ENCODE measurements at places on chromosomes 2 and 18. TPM values are rescaled to one million over a fixed set of nuclear protein-coding genes. Genes with fewer than 3 reads are reported as not detected.

Gene SPATA3
- total RNA-seq, result not detected

Gene CD8B2
- total RNA-seq, result not detected

Gene CUL3
- 88.3 TPM for total RNA-seq

Gene CHN1
- total RNA-seq, result 2.2 TPM

Gene CASP10
- 28.0 TPM for total RNA-seq

Gene CCDC178
- total RNA-seq, result not detected

Gene BCL11A
- total RNA-seq, result 27.1 TPM

Gene LRP1B
- total RNA-seq, result 0.10 TPM

GRCh38 chr18:11323359-11323819 is 174.0 kb upstream of the PIEZO2 start:
- no peak for DNase-seq

- DNase-seq, result no peak
Measured at GRCh38 chr2:118604811-118605210, 242.6 kb downstream of the EN1 start.

- DNase-seq, result no peak
Measured at GRCh38 chr2:82790206-82791021, 1668.7 kb downstream of the SUCLG1 start.

GRCh38 chr2:114049280-114049679 is 159.4 kb downstream of the ACTR3 start:
- no peak for DNase-seq

- DNase-seq, result no peak
Measured at GRCh38 chr18:33745151-33745795, 167.3 kb downstream of the ASXL3 start.

- DNase-seq, result no peak
Measured at GRCh38 chr18:14100503-14101286, 31.5 kb downstream of the ZNF519 start.

GRCh38 chr18:67331857-67332256 is 184.7 kb downstream of the DSEL start:
- DNase-seq, result no peak

GRCh38 chr18:10122988-10123950 is 209.5 kb downstream of the VAPA start:
- DNase-seq, result no peak

- DNase-seq, result no peak
Measured at GRCh38 chr18:77512152-77512551, 262.5 kb downstream of the GALR1 start.

GRCh38 chr2:86020984-86021383 is 84.7 kb downstream of the POLR1A start:
- peak; percentile 38 for DNase-seq

DNA sequence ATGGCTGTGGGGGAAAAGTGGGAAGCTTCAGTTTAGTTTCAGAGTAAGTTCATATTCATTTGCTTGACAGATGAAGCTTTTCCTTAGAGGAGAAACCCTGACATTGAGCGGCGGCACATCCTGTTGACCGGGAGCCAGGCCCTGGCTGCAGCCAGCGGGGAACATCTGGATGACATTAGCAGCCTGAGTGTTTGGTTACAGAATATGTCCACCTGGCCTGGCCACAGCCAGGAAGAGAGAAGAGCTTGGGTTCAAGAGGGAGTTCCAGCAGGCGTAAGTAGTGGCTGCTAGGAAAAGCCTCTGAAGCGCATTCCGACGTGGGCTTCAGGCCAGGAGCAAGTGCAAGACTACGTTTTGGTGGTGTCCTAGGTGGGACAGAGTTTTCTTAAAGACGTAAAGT is 144.9 kb upstream of the MYCN start:
- DNase-seq, result no peak

DNA sequence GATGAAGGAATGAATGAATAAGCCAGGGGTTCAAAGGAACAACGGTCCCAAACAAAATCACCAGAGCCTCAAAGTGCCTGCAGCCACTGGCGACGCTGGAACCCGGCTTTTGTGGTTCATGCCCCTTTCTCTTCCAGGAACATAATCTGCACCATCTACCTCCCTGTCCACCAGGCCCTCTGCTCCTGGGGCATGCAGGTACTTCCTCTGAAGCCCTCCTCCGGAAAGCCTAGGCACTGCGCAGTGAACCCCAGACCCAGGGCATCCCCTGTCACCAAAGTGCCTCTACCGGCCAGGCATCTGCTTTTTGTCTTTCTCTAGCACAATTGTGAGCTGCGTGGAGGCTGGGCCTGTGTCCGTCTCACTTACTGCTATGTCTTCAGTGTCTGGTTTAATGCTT is 98.6 kb upstream of the TMEM200C start:
- DNase-seq, result no peak

DNA sequence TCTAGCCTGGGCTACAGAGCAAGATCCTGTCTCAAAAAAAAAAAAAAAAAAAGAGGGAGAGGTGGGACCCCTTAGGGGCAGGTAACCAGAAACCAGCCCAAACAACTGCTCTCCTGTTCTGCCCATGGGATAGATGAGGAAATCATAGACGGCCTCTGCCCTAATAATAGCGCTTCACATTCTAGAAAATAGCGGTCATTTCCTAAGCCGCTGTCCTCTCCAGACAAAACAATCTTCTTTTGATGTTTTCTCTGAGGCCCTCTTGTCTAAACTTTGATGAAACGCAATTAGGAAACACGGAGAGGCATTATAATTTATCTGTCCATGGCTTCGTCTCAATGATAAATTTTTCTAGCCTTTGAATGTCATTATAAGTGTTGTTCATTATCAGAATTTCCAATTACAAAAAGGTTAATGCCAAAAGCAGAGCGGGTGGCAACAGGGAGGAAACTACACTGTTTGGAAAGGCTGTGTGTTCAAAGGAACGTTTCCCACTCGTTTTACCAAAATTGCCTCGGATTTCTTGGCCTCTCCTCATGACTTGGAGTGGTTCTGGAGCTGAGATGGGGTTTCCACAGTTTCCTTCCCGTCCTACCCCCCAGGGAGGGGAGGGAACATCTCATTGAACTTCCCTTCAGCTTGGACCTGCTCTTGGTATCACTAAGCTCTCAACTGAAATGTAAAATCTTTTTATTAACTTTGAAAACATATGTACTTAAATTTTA is 151.6 kb upstream of the ZNF236 start:
- DNase-seq, result no peak

DNA sequence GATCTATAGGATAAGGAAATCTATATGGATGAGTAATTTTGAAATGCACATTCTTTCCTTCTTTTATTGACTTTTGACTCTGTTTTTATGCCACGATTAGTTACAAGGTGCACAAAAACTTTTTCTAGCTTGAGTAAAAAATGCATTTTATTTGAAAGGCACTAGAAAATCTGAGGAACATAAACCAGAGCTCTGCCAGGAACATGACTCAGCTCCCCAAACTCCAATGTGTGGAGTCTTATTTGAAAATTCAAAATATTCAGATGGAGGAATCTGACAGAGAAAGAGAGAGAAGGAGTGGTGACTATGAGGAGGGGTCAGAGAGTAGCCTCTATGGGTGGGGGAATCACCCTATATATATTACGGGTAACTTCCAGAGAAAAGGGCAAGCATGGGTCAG is 231.0 kb downstream of the DCC start:
- no peak for DNase-seq

DNA sequence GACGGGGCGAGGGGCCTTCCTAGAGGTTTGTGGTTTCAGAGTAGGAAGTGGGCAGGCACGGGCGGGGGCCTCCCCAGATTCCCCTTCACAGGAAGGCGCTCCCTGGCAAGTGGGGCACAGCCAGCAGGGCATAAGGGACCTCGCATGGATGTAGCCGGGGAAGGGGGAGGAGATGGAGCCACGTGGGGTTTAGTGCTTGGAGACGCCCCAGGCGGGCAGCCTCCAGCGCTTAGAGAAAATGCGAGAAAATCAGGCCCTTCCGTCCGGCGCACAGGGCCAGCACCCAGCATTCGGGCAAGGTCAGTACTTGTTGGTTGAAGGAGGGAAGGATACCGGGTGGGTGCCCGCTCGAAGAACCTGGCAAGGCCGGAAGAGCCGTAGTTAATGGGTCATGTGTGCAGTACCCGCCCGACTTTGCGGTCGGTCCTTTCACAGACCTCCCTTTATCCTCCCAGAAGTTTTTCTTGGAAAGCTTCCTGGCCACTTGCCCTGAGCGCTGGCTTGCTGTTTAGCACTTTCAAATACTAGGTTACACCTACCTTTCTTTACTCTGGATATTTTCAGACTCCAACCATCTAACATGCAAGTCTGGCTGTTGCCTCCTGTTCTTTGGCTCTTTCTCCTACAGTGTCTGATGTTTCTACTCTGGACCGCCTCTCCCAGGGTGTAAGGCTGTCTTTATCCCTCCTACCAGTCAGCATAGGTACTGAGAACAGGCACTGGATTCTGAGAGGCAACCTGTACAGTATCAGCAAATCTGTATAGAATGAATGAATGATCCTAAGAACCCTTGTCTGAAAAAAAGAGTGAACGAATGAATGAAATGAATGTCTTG is 78.1 kb downstream of the CIB4 start:
- DNase-seq, result peak; percentile 63

DNA sequence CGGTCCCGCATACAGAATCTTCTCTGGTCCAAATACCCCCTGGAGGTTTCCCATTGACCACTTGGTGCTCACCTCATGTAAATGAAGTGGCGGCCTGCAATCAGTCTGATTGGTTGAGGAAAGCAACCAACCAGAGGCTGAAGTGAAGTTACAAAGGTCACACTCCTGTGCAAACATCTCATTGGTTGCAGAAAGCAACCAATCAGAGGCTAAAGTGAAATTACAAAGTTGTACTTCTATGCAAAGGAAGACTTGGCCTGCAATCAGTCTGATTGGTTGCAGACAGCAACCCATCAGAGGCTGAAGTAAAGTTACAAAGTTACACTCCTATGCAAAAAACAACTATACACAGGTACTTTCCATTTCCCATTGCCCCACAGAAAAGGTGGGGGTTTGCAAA is 2.5 kb upstream of the SP100 start:
- no peak for DNase-seq

GRCh38 chr2:225556461-225556860 is 157.0 kb downstream of the NYAP2 start:
- no peak for DNase-seq

DNA sequence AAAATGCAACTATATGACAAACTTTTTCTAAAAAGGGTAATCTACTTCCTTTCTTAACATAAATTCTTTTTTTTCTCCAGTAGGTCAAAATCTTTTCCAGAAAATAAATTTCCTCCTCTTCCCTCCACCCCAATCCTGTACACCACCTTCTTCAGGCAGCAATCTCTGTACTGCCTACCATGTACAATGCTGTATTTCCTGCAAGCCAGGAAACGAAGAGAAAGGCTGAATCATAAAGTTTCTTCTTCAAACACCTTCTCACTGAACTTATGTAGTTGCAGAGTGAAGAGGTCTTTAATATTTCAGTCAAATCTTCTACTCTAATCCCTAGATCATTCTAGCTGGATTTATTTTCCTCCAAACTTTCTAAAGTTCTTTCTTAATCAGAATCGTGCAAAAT is 18.2 kb upstream of the C2orf66 start:
- no peak for DNase-seq

DNA sequence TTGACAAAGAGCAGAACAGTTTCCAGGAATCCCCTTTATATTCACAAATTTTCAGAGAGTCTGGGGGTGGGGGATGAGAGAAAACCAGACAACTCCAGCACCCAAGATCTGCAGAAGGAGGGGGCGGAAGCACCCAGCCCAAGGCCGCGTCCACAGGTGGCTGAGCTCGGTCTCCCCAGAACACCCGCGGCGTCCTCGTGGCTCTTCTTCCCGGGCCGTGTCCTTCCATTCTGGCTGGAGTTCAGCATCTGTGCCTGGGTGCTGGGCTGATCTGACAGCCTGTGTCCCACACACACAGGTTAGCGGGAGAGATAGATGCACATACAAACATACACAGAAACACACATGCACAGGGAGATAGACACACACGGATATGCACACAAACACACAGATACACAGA is 455.8 kb upstream of the SALL3 start:
- DNase-seq, result no peak

DNA sequence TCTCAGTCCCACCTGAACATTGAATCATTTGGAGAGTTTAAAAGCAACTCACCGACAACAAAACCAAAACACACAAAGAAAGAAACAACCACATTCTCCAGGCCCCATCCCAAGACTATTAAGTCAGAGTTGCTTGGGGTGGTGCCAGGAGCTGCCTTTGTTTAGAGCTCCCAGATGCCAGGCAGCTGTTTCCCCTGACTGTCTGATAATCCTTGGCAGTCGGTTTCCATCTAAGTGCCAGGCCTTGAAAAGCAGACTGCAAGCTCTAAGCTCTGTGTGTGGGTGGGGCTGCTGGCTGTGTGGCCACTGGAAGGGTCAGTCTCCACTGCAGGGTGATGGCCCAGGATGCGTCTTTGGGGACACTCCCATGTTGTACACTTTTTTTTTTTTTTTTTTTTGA is 255.3 kb upstream of the AGAP1 start:
- peak; percentile 63 for DNase-seq

DNA sequence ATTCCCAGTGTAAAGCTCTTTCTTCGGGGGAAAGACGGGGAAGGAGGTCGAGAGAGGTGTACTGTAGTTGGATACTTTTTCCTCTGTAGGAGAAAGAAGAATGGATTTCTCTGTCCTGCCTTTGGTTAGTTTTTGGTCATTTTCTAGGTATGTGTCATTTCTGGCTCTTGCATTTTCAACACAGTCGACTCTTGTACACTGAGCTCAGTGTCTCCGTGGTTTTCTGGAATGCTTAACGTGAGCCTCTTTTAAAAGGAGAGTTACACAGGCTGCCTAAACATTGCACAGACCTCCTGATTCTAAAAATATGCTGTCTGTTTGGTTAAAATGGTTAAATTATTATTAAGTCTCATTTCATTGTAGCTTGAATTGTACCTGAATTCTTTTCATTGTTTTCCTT is 21.8 kb upstream of the GLS start:
- no peak for DNase-seq

GRCh38 chr2:139876321-139876720 is 1096.1 kb upstream of the NXPH2 start:
- no peak for DNase-seq

DNA sequence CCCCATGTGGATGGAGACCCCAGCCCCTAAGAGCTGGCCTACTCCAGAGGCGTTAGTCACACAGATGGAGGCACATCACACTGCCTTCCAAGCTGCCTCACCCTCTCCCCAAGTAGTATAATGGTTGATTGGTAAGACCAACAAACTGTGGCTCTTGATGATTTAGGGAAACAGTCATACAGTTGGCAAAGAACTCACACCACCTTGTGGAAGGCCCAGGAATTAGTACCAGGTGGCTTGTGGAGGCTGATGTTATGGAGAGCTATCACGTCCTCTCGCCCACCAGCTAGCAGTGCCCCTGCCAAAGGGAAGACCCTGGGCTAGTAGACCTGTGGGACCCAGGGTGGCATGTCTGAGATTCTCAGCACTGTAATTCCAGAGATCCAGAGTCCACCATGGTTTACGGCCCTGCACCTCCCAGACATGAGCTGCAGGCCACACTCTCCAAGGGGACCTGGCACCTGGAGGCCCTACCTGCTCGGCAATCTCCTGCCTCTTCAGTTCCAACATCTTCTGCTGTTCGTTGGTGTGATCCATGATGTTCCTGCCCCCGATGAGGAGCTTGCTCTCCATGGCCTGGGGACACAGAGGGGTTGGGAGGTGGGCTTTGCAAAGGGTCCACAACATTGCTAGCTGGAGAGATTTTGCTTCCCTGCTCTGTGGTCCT is 26.3 kb downstream of the KIF3C start:
- DNase-seq, result no peak

- no peak for DNase-seq
Measured at GRCh38 chr2:22673529-22673928, 711.5 kb upstream of the KLHL29 start.

GRCh38 chr18:68564351-68564750 is 150.6 kb downstream of the TMX3 start:
- no peak for DNase-seq
